Ascending aorta (tissue), 2 donors: ENCODE measurements at places on chromosomes 16 and 17. TPM values are rescaled to one million over a fixed set of nuclear protein-coding genes. Genes with fewer than 3 reads are reported as not detected.

GRCh38 chr17:12180644-12181261 is 160.1 kb downstream of the MAP2K4 start:
- no peak for DNase-seq

- DNase-seq = no peak
Measured at GRCh38 chr17:68334393-68334792, 43.1 kb downstream of the ARSG start.

DNA sequence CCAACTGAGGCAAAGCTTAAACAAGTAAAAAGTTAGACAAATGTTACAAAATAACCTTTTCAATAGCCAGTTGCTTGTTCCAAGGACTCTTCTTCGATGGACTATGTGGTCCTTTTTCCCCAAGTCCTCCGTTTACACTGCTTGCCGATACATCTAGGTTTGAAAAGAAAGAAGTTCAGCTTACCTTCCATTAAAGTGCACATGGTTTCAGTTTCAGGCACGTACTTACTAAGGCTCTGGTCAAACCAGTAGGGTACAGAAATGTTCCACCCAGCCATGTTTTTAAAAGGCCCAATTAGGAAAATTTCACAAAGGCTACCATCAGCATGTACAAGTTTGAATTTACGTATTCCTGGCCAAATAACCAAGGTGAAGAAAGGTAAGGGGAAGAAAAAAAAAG is 2.1 kb downstream of the SRSF2 start:
- no peak for DNase-seq

GRCh38 chr16:15954814-15955151 is 5.4 kb downstream of the ABCC1 start:
- peak; percentile 52 for DNase-seq

- no peak for DNase-seq
Measured at GRCh38 chr17:40321524-40321929, 12.5 kb downstream of the RARA start.

GRCh38 chr17:17098551-17099179 is 56.4 kb downstream of the MPRIP start:
- DNase-seq = no peak

DNA sequence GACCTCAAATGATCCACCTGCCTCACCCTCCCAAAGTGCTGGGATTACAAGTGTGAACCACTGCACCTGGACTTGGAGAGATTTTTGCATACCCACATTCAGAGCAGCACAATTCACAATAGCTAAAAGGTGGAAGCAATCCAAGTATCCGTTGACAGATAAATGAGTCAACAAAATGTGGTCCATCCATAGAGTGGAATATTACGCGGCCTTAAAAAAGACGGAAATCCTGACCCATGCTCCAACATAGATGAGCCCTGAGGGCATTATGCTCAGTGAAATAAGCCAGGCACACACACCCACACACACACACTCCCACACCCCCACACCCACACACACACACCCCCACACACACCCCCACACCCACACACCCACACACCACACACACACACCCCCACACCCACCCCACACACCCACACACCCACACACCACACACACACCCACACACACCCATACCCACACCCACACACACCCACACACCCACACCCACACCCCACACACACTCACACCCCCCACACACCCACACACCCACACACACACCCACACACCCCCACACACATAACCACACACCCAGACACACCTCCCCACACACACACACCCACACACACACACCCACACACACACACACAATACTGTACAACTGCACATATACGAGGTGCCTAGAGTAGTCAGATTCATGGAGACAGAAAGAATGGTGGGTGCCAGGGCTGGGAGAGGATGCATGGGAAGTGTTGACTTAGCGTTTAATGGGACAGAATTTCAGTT is 124.7 kb downstream of the FOXL1 start:
- DNase-seq = no peak

GRCh38 chr17:6592173-6592572 is 35.8 kb upstream of the PITPNM3 start:
- DNase-seq = no peak

DNA sequence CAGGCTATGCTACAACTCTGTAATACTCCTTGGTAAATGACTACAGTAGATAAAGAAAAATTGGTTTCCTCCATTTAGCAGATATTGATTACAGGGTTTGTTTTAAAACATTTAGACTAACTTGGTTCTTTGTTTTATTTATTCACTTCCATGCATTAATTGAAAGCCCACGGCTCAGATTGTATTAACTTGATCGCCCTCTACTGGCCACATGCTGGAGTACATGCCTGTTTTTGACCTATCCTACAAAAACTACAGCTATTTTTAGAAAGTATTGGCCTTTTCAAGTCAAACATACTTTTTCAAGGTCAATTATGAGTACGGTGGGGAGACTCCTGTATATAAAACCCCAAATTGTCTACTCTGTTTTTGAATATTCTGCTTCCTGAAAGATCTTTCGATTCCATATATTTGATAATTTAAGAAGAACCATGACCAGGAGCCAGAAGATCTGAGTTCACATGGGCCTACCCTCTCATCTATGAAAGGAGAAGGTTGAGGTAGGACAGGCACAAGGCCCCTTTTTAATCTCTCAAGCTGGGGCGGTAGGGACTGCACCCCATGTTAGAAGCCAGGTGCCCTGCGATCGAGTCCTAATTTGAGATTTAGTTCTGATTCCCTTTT is 51.8 kb downstream of the CA10 start:
- DNase-seq = no peak

GRCh38 chr16:66130296-66130905 is 236.1 kb upstream of the CDH5 start:
- DNase-seq = no peak

- DNase-seq = no peak
Measured at GRCh38 chr16:57314161-57314785, 29.8 kb upstream of the PLLP start.

DNA sequence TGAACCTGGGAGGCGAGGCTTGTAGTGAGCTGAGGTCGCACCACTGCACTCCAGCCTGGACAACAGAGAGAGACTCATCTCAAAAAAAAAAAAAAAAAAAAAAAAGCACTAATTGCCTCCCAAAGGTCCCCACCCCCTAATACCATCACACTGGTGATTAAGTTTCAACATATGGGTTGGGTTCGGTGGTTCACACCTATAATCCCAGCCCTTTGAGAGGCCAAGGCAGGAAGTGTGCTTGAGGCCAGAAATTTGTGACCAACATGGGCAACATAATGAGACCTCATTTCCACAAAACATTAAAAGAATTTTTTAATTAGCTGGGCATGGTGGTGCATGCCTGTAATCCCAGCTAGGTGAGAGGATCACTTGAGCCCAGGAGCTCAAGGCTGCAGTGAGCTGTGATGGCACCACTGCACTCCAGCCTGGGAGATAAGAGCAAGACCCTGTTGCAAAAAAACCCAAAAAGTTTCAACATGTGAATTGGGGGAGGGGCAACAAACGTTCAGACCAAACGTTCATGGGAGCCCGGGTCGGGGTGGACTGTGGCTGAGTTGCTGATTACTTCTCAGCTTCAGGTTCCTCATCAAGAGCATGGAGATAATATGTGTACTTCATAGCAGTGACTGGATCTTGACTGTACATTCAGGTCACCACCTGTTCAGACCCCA is 62.1 kb upstream of the NOL11 start:
- no peak for DNase-seq

DNA sequence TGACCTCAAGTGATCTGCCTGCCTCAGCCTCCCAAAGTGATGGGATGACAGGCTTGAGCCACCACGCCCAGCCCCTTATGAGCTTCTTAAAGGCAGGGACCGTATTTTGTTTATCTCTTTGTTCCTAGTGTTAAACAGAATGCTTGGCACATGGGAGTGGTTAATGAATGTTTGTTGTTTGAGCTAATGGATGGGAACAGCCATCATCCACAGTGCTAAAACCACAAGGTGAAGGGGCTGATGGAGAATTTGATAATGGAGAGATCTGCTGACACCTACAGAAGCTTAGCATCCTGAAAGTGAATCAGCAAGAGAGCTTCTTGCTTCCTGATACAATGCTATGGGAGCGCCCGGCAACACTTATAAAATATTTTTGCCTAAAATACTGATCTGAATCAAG is 8.6 kb upstream of the CDH1 start:
- DNase-seq = no peak

- DNase-seq = no peak
Measured at GRCh38 chr17:29004081-29004692, 1.6 kb downstream of the SEZ6 start.

- DNase-seq = no peak
Measured at GRCh38 chr16:24950275-24950674, 64.9 kb downstream of the ARHGAP17 start.

DNA sequence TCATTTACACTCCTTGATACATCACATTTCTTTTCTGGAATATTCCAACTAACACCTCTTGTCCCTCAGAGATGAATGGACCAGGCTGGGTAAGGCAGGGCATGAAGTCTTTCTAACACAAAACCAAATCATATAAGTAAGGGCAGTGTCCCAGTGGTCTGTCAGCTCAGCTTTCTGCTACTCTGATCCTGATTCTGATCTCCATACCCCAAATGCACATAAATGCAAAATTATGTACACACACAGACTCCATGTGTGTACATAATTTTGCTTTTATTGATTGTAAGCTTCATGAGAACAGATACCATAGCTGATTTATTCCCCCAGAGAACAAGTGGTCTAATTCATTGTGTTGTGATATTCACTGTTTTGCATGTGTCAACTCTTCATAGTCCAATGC is 47.9 kb downstream of the NOG start:
- no peak for DNase-seq

- no peak for DNase-seq
Measured at GRCh38 chr17:57877803-57878377, 28.0 kb upstream of the MRPS23 start.

- no peak for DNase-seq
Measured at GRCh38 chr16:51825779-51826178, 674.7 kb upstream of the SALL1 start.

GRCh38 chr17:81566461-81567126 is 14.4 kb upstream of the FAAP100 start:
- DNase-seq = peak; percentile 93

CFDP1 gene
- 8.3 TPM for total RNA-seq

AATK gene
- total RNA-seq = 20.6 TPM

ASPHD1 gene
- total RNA-seq = not detected

GP1BA gene
- not detected for total RNA-seq

TBX2 gene
- total RNA-seq = 100 TPM

KRT15 gene
- 0.32 TPM for total RNA-seq

SLC6A2 gene
- not detected for total RNA-seq
